ENCODE measurements at places on chromosomes 1 and 21.
A peak's percentile ranks its signal among the peaks of the same experiment; 100 is the strongest.

DNA sequence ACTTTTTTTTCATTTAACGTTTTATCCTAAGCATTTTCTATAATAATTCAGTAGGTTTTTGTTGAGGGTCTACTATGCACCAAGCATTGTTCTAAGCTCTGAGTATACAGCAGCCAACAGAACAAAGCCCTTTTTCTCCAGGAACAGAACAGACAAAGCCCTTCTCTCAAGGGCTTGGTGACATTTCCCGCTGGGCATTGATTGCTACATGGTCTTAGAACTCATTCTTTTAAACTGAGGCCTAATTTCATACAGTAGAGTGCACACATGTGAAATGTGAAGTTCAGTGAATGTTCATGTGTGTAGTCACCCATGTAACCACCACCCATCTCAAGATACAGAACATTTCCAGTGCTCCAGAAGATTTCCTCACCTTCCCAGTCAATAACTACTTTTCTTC, 15.2 kb upstream of the PDIK1L start:
- no peak for DNase-seq

DNA sequence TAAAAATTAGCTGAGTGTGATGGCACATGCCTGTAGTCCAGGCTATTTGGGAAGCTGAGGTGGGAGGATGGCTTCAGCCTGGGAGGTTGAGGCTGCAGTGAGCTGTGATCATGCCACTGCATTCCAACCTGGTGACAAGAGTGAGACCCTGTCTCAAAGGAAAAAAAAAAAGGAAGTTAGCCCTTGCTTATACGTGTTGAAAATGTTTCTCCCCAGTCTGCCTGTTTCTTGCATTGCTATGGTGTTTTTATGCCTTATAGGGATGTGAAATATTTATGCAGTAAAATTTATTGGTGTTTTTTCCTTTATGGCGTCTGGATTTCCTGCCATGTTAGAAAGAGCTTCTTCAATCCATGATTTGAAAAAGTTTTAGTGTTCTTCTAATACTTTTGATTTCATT, 3.6 kb upstream of the RERE start:
- DNase-seq, result no peak

DNA sequence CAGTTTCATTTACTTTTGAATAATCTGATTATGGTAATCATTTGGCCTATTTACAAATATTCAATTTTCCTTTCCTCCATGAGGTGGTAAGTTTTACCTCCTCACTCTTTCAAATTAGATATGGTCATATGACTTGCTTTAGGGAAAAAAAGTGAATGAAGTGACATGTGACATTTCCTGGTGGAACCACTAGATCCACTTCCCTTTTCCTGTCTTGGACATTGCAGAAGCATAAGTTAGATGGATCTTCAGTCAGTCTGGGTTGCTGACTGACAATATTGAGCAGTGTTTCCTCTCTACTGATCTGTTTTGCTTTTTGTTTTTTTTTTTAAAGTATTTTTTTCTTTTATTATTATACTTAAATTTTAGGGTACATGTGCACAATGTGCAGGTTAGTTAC, 481.1 kb upstream of the PTBP2 start:
- DNase-seq, result no peak

DNA sequence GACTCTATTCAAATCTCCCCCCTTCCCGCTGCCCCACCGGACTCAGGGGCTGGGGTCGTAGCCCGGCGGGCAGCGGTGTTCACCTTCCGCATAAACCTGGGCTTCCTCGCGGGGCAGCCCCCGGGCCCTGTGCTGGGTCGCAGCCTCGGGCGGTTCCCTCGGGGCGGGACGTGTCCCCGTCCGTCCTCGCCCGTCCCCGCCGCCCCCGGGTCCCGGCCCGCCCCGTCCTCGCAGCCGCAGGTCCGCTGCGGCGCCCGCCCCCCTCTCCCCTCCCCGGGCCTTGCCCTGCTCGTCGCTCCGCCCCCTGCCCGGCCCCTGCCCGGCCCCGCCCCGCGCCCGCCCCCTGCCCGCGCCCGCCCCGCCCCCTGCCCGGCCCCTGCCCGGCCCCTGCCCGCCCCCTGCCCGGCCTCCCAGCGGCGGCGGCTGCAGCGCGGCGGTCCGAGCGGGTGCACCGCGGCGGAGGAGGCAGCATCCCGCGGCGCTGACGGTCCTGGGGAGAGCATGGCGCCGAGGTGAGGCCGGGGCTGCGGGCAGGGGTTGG, at the start of gene COL18A1:
TSS of gene COL18A1 (plus strand) at position 436 of the 541 bp plus-strand sequence. CDS start at position 502, 66 bp downstream.
- no peak for DNase-seq

DNA sequence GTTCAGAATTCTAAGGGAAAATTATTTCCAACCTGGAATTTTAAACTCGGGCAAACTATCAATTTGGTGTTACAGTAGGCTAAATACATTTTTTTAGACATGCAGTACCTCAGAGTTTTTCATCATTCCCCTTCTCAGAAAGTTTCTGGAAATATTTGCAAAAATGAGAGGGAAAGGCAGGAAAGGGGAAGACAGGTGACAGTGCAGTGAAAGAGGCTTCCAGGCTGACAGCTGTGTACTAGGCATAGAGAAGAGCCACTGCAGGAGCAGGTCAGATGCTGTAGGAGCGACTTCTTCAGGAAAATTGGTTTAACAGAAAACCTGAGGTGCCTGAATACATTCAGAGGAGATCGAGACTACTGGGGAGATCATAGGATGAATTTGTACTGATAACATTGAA, 19.9 kb downstream of the CERS2 start:
- no peak for DNase-seq

DNA sequence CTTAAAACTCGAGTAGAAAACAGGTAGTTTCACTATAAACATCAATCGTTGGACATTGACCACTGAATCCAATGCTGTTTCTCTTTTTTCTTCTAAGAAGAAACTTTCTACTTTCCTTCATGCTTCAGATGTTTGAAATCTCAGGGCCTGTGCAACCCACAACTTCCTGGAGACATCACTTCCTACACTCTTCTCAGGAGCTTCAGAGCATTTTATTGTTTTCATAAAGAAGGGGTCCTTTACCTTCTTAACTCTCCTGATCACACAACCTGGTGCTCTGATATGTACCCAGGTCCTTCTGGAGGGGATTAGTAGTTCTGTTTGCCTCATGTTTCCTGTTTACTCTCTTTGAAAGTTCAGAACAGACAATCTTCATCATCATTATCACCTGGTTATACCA, 113.0 kb upstream of the VAV3 start:
- no peak for DNase-seq

GRCh38 chr1:59596432-59596831, 218.3 kb upstream of the HOOK1 start:
- no peak for DNase-seq

DNA sequence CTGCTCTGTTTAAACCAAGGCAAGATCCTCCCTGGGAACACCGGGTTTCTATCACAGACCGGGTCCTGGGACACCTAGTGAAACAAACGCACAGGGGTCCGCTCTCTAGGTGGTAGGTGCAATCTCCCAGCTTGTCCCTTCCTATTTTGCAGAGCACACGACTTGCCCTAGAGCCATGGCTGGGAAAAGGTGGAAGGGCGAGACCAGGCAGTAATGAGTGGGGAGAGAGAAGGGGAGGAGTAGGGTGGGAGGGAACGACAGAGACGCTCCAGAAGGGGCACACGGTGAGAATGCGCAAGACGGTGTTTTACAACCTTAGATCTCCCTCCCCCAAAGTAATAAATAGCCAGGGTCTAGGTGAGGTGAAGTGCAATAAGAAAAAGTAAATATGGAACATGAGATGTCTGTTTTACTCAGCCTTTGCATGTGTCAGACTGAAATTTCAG, 9.3 kb upstream of the ARHGAP29 start:
- DNase-seq, result no peak

DNA sequence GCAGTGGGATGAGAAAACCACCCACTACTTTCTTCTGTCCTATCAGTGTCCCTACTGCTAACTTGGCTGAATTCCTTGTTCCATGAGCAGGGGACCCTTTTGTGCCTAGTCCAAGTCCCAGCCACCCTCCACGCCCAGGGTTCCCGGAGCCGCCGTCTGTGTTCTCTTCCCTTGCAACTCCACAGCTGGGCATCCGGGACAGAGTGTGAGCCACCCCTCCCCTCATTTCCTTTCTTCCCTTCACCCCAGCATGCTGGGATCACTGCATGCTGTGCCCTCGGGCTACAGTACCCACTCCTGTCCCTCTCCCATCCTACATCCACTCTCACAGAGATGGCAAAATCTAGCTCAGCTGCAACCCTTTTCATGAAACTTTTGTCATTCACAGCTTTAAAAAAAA, 44.5 kb downstream of the PGBD5 start:
- DNase-seq, result no peak

DNA sequence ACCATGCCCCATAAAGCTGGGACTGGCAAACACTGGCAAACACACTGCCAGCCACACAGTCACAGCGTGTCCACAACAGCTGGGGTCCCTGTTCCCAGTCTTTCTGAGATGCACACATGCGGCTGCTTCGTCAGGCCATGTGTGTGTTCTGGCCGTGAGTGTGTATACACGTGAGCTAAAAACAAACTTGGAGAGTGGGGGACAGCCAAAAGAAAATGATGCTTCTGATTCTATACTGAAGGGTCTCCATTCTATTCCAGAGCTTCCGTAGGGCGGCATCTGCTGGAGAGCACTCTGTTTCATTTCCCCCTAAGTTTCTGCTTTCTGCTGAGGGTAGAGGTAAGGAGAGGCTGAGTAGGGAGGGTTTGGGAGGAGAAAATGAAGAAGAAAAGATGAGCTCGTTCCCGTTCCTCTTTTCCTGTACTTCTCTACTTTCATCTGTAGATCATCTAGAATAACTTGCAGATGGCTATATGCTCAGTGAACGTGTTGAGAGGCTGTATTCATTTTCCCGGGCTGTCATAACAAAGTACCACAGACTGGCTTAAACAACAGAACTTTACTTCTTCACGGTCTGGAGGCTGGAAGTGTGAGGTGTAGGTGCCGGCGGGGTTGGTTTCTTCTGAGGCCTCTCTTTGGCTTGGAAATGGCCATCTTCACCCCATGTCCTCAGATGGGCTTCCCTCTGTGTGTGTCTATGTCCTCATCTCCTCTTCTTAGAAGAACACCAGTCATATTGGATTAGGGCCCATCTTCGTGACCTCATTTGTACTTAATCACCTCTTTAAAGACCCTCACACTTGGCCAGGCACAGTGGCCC, 151.6 kb downstream of the TOMM20 start:
- no peak for DNase-seq

DNA sequence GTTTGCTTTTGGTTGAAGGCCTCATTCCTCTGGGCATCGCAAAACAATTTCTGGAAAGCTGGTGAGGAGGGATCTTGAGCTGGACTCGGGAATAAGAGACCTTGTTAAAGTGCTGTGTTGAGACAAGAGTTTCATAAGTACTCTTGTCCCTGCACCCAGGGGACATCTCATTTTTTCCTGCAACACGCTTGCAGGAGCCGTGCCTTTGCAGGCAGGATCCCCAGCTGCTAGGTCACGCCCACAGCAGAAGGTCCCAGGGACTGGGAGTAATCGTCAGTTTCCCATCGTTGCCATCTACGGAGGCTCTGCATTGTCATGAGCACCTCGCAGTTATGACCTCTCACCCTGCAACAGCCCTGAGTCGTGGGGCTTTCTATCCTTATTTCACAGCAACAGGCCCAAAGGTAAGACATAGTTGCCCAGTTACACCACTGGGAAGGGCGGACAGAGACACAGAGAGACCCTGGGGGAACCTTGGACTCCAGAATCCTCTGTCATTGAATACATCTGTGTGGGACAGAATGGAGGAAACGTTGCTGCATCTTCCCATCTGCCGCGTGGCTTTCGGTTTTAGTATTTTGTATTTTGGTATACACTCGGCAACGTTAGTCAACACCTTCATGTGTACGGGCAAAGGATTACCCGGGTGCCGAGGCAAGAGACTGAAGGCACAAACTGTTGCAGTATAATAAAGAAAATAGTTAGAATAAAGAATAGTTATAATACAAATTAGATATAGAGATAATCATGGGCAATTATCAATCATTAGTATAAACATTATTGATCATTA, 60.4 kb upstream of the DMRTB1 start:
- DNase-seq, result no peak

GRCh38 chr1:93699503-93700168, 18.0 kb upstream of the BCAR3 start:
- no peak for DNase-seq

- DNase-seq, result no peak
Measured at GRCh38 chr1:26353976-26354820, at the start of gene CRYBG2. CRYBG2 (minus strand) TSS chr1:26354130; CDS start chr1:26346657, 7,473 bp downstream.

GRCh38 chr1:31617916-31618746, 642 bp downstream of the HCRTR1 start:
- DNase-seq, result no peak

GRCh38 chr21:15065392-15066122, 757 bp upstream of the NRIP1 start:
- peak; percentile 37 for DNase-seq

GRCh38 chr1:6222636-6223035, 13.1 kb downstream of the ICMT start:
- no peak for DNase-seq

GRCh38 chr1:62092110-62092509, 102.5 kb upstream of the L1TD1 start:
- DNase-seq, result no peak

GRCh38 chr21:46065215-46065913, 32.5 kb upstream of the COL6A2 start:
- no peak for DNase-seq

DNA sequence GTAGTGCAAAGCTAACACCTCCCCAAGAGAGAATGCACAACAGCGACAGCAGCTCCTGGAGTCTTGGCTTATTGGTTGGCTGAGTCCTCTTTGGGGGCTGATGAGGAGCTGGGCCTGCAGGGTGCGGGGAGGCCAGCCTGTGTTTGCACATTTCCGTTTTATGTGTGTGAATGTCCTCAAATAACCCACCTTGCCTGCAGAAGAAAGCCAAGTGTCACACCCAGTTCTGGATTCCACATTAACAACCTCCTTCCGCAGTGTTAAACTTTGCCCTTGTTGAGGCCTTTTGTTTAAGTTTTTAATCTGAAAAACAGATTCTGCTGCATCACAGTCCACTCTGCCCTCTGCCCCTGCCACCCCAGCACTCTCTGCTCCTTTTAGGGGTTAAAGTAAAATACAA, 274.5 kb downstream of the TM2D1 start:
- no peak for DNase-seq

DNA sequence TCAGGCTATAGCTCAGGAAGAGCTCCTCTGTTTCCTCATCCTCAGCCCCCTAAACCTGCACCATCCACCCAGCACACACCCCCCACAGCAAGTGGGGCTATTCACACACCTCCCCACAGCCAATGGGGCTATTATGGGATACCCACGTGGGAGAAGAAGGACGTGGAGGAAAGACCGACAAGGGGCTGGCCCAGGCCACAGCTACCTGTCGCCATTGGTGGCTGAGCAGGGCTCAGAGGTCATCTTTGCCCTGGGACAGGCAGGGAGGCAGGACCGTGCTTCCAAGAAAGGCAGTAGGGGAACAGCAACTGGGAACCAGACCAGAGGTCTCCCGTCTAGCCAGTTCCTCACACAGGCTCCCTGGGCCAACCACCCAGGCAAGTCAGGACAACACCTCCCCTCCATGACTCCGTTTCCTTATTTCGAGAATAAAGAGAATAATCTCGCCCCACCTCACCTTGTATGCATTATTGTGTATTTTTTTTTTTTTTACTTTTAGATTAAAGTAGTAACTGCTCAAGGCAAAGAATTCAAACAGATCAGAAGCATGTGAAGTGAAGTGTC, 92.3 kb upstream of the TARDBP start:
- DNase-seq, result no peak
